ENCODE measurements at places on chromosomes 4 and X. TPM values are rescaled to one million over a fixed set of nuclear protein-coding genes. Genes with fewer than 3 reads are reported as not detected.

Gene GLOD5
- total RNA-seq = not detected

Gene CPE
- 157 TPM for total RNA-seq

Gene AKAP14
- total RNA-seq = not detected

Gene TKTL2
- not detected for total RNA-seq

Gene SMIM10L2A
- 5.4 TPM for total RNA-seq

Gene CPEB2
- 18.3 TPM for total RNA-seq

Gene CENPE
- 0.62 TPM for total RNA-seq

Gene F9
- not detected for total RNA-seq

Gene ODAM
- total RNA-seq = not detected

Gene FAM9C
- total RNA-seq = not detected

Gene GPR143
- total RNA-seq = 0.28 TPM

Gene PWWP3B
- 10.0 TPM for total RNA-seq

Gene TMEM31
- 0.34 TPM for total RNA-seq

- no peak for DNase-seq
Observed at GRCh38 chr4:157996061-157997028, 176.5 kb downstream of the GASK1B start.

GRCh38 chr4:56374956-56375355 is 12.3 kb downstream of the AASDH start:
- no peak for DNase-seq

- DNase-seq = no peak
Observed at GRCh38 chr4:169758401-169758962, 738 bp upstream of the HPF1 start.

GRCh38 chr4:11710453-11711093 is 281.9 kb upstream of the HS3ST1 start:
- DNase-seq = no peak

DNA sequence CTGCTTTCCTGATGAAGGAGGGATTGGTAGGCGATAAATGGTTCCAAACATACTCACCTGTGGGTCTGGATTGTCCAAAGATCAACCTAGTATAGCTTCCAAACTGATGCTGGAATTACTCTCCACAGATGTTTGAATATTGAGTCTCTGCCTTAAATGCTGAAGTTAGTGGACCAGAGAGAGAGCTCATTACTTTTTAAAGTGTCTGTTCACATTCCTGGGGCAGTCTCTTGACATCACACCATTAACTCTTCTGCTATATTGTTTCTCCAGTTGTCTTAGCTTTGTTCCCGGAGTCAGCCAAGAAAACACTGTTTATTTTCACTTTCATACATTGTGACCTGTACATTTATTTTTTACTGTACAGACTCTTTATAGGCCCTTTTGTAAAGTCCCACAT is 35.4 kb downstream of the ARHGEF38 start:
- no peak for DNase-seq

- DNase-seq = no peak
Observed at GRCh38 chr4:37246891-37247290, 2.3 kb downstream of the NWD2 start.

- no peak for DNase-seq
Observed at GRCh38 chr4:140945106-140945505, 188.2 kb downstream of the RNF150 start.

DNA sequence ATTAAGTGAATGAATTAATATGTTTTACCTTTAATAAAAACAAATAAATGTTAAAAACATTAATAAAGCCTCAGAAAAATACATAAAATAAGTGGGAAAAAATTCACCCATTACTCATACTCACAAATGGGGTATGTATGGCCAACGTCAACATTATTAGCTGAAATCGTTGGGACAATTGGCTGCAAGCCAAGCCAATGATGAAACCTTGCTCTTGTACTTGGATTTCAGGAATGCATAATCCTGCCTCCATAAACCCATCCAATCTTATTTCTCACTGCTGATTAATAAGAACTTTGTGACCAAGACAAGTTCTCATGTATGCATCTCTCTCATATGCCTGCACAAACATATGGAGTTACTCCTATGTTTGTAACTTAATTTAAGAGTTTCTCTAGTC is 35.3 kb upstream of the ADAMTS3 start:
- DNase-seq = no peak

DNA sequence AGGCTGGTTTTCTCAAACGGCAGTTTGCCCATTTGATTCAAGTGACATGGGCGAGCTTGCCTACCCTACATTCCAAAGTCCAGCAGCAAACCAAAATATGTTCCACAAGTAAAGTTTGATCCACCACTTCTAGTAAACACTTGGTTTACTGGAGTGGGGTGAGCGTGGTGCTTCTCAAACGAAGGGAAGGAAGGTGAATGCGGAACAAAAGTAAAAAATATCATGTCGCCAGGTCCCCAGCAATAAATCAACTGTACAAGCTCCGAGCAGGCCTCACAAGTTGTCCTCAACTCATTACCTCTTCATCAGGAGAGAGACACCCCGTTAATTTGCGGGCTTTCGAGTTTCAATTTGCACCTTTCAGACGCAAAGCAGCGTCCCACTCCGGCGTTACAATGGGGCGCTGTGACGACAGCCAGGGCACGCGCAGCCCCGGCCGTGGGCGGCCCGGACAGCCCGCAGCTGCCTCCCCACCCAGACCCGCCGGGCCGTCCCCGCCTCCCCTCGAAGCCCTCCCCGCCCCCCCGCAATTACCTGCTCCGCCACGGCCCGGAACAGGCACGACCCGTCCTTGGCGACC is 1.0 kb downstream of the OTUD4 start:
- DNase-seq = peak; percentile 89

GRCh38 chrX:19613645-19614323 is 98.5 kb upstream of the MAP3K15 start:
- DNase-seq = peak; percentile 52

GRCh38 chr4:150205016-150205415 is 126.8 kb downstream of the DCLK2 start:
- DNase-seq = no peak

DNA sequence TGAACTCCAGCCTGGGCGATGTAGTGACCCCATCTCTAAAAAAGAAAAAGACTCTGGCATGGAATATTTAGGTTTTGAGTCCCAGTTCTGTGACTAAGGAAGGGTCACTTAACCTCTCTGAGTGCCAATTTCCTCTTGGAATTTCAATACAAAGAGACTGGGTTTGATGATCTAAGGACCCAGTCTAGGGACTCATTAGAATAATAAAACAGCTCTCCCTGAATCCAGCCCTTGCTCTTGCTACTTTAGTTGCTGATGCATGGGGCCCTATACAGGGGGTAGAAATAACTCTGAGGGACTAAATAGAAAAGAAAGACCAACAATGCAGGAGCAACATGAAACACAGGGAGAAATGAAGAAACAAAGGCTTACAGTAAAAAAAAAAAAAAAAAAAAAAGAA is 12.6 kb downstream of the C4orf54 start:
- DNase-seq = no peak

DNA sequence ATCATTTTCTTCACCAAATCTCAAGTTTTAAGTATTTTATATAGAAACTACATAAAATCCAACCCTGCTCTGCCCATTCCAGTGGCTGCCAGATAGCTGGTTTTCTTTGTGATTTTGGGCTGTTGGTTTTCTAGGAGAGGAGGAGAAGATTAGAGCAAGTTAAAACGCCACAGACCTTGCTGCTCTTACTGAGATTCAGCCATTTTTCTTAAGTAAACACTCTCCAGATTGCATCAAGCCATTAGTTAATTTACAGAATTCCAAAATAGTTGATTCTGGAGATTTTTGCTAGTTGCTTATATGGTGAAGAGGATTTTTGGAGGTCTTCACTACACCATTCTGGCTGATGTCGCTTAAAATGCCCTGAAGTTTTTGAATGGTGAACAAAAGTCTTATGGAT is 366.2 kb downstream of the MAPK10 start:
- DNase-seq = no peak

DNA sequence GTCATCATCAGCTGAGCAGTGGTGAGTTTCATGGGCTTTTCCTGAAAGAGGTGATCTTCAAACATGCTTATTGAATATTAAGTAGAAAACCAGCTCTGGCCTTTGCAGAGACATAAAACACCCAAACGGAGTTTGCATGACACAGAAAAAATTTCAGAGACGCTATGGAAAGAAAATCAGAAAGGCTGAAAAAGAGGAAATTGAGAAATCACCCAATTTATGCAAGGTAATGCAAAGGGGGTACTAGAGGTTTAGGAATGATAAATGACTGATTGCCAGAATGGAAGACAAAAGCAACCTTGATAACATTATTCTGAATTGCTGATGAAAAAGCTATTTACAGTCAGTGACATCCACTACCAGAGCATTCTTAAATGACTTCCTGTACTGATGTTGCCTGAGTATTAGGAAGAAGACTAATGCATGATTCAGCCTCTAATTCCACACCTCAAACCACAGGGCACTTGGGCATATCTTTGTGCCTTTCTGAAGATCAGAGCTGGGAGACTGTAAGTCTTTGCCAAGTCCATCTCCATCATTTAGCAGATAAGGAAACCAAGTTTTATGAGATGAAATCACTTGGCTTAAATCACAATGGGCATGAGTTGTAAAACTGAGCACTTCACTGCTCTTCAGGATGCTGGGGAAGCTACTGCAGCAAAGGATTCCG is 565.7 kb downstream of the PPARGC1A start:
- no peak for DNase-seq

- DNase-seq = no peak
Observed at GRCh38 chr4:172096786-172097185, 283.6 kb downstream of the GALNTL6 start.

DNA sequence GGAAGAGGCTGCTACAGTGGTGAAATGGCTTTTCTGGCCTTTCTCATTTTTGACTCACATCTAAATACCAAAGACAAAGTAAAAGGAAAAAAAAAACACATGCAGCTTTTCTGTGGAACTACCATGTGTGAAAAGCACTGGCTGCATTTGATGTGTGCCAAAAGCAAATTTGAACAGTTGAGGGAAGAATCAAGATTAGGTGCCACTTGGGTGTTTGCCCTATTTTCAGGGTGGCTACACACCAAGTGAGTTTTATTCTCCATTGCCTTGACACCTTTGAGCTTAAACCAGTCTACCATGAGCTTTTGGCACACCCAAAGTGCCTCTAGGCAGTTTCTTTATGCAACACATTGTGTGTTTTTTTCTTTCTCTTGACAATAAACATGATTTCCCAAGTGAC is 423.9 kb downstream of the FAM133A start:
- no peak for DNase-seq

DNA sequence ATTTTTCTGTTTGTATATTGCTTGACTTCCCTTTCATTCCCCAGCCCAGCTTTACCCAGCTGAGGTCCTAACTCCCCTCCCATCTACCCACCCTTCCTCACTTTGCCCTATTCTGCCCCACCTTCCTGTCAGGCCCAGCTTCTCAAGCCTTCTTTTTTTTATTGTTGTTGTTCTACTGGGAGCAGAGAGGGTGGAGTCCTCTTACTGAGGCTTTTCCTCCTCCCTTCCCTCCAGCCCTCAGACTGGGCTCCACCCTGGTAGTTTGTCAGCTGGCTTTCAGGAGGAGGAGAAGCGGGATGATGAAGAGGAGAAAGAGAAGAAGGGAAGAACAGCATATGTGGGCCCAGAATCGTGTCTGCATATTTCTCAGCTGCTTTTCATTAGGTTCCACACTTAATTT is 3.2 kb upstream of the KLF8 start:
- no peak for DNase-seq

- DNase-seq = no peak
Observed at GRCh38 chr4:139823746-139824145, 158.1 kb downstream of the MGST2 start.

- no peak for DNase-seq
Observed at GRCh38 chr4:100168521-100168920, 21.7 kb downstream of the DDIT4L start.

- DNase-seq = no peak
Observed at GRCh38 chr4:81745050-81745449, 273.3 kb upstream of the RASGEF1B start.

- DNase-seq = peak; percentile 20
Observed at GRCh38 chr4:173014113-173014558, 154.5 kb upstream of the GALNT7 start.

GRCh38 chr4:128688033-128688721 is 121.3 kb upstream of the JADE1 start:
- DNase-seq = no peak

DNA sequence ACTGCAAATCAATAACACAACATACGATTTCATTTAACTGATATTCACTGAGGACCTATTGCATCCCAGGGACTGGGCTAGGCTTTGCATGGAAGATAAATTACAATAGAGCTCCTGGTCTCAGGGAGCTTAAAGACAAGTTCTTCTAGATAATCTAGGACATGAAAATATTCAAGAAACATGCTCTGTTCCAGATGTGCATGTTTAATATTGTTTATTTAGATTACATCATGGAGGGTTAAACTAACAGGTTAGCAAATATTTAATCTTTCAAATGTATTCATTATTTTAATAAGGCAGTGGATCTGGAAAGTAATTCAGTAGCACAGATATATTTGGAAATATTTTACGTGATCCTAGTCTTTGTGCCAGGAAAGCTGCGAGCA is 2430.3 kb downstream of the PCDH7 start:
- DNase-seq = no peak

DNA sequence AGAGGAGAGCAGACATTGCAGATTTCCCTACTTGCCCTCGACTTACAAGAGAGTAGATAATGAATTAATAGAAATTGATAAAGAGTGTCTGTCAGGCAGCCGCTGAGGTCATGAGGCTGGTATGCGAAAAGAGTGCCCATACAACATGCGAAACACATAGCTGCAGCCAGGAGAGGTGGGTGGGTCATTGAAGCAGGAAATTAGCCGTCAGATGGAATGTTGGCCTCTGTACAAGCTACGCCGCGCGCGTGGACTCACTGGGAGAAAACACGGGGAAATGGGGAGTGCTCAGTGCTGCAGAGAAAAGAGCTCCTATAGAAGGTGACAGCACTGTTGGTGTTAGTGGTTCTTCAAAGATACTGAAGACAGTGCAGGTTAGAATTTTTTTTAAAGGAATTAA is 125.1 kb downstream of the RAPGEF2 start:
- peak; percentile 92 for DNase-seq

DNA sequence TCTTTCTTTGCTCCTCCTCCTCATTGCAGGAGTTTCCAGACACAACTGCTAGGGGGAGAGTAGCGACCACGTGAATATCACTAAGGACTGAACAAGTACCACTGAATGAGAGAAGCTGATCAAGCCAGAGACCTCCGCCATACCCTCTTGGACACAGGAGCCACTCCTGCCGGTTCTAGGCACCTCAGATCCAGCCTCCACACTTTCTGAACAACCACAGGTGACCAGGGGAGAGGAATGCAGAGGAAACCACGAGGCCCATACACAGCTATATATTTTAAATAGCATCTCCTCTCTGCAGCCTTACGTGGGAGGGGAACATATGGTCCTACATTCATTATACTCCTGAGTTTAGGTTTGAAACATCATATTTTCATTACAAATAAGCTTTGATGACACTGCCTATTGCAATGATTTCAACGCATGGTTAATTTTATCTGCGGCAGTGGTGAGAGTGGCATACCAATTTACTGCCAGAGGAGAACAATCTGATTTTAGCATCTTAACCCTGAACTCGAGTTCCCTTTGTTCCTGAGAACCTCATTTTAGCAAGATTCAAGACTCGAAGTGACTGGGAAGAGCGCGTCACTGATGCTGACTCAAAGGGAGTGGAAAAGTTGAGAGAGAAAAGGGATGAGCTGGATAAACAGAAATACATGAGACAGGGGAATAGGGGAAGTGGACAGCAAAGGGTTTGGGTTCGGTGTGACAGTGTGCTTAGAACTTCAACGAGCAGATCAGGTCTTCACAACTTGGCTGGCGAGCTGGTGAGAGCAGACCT is 231.7 kb upstream of the PPARGC1A start:
- no peak for DNase-seq
